Posterior cingulate gyrus (tissue), 11 donors: ENCODE measurements at places on chromosomes 3 and 15.
A peak's percentile ranks its signal among the peaks of the same experiment; 100 is the strongest.

DNA sequence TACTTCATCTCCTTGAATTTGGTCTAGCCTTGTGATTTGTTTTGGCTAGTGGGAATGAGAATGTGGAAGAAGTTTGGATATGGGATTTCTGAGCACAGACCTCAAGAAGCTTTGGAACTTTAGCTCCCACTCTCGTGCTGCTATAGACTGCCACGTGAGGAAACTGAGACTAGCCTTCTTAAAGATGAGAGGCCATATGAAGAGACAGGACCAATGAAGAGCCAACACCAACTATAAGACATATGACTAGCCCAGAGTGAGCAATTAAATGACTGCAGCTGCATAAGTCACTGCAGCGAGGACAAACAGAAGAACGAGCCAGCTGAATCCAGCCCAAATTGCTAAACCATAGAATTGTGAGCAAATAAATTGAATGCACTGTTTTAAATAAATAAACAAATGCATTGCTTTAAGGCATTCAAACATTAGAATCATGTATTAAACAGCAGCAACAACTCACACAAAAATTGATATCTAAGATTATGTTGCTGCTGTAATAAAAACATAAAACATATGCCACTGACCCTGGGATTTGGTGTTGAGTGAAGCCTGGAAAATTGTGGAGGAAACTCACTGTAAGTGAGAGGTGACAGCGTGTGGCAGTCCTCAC, 15.7 kb upstream of the CNTN4 start:
- DNase-seq = no peak

- DNase-seq = no peak
These were observed 4.0 kb downstream of the GCSAM start for GRCh38 chr3:112128843-112129727.

GRCh38 chr3:127197300-127198189, 4.6 kb downstream of the PRR23E start:
- no peak for DNase-seq

DNA sequence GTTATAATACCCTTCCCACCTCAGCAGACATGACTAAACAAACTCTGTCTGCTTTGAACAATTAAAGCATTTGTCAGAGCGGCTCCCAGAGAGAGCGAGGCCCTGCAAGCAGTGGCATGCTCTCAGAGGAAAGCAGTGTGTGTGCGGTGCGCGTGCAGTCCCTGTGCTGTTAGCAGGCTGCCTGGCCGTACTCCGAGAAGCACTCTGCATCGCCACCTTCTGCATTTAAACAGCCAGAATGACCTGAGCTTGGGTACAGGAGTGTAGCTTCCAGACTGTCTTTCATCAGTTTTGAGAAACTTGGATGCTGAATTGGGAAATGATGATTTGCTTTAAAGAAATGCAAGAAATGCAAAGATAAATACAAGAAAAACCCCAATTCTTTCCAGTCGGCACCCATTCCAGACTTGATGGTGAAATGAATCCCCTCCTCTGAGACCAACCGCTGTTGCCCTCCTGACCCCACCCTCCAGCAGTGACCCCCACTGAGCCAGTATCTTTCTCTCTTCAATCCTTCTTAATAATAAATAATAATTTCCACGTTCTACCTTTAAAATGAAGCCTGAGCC, 113.5 kb downstream of the VGLL4 start:
- peak; percentile 90 for DNase-seq

DNA sequence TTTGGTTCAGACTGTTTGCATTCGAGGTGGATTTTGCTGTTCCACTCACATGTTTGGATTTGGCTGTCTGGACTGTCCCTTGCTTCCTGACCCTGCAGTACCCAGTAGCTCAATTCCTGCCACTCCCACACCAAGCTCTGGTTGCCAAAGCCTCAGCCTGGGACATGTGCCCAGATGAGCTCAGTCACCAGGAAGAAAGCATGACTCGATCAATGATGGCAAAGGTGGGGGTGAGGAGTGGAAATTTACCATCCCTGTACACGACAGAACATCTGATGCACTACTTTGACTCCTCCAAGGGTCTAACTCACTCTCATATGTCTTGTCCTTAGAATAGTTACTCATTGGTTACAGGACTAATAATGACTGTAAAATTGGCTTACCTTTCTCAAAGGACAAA, 45.2 kb downstream of the ZNF385D start:
- DNase-seq = no peak

- no peak for DNase-seq
These were observed 72.7 kb downstream of the IL1RAP start for GRCh38 chr3:190586631-190587011.

DNA sequence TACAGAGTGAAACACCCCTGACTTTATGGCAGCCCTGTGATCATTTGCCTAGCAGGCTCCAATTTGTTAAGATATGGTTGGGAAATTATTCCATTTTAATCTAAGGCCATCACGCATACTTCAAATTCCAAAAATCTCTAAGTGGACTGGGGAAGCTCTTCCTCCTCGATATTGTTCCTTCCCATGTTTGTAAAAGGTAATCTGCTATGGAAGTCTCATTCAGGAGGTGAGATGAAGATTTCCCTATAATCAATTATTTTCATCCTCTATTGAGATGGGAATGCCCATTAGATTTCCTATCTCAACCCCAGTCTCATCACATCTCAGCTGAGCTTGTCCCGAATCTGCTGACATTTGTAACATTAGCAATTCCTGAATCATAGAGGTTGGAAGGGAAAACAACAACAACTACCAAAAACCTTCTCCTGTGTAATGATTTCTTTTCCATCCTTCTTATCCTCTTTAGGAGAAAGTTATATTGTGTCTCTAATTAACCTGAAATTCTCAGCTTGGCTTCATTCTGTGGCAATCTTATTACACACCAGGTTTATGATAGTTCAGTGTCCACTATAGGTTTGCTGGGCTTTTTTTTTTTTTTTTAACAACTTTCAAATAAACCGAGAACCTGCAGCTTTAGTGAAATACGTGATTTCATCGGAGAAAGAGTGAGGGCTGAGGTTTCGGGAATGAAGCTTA, 2.2 kb upstream of the NR2F2 start:
- DNase-seq = no peak

- DNase-seq = no peak
These were observed 109.0 kb upstream of the NEDD4 start for GRCh38 chr15:56102441-56102840.
